Left cardiac atrium (tissue), 4 donors: ENCODE measurements at places on chromosomes 7 and 10. TPM values are rescaled to one million over a fixed set of nuclear protein-coding genes. Genes with fewer than 3 reads are reported as not detected.

DNA sequence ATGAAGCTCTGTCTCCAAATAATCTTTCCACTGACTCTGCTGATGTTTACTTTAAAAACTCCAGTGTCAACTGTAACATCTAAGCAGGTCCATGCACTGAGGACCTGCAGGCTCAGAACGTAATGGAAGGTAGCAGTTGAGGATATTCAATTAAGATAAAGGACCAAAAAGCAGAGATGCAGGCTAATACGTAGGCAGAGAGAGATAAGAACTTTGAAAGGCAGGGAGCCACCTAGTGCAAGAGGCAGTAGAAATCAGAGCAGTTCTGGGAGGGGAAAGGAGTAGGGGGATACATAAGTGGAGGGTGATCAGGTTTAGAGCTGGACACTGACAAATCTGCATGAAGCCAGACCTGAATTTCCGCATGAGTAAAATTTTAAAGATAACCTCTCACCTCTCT is 114.5 kb upstream of the POM121L12 start:
- no peak for DNase-seq

GRCh38 chr7:116377721-116378120 is 121.8 kb upstream of the CAV2 start:
- no peak for DNase-seq

DNA sequence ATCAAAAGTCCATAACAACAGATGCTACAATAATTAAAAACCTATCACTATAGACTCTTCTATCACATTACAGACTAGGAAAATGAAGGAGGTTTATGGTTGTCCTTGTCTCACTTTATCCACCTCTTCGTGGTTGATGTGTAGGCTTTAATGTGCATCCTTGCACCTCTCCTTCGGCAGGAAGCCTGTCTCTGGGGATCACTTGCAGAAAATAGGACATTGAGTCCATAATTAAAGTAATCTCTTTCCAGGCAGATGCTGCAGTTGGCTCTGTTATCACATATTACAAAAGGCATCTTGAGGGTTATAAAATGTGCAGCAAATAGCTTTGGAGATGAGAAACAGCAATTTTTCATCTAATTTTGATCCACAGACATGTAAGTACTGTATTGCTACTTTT is 168.4 kb downstream of the RELN start:
- no peak for DNase-seq

DNA sequence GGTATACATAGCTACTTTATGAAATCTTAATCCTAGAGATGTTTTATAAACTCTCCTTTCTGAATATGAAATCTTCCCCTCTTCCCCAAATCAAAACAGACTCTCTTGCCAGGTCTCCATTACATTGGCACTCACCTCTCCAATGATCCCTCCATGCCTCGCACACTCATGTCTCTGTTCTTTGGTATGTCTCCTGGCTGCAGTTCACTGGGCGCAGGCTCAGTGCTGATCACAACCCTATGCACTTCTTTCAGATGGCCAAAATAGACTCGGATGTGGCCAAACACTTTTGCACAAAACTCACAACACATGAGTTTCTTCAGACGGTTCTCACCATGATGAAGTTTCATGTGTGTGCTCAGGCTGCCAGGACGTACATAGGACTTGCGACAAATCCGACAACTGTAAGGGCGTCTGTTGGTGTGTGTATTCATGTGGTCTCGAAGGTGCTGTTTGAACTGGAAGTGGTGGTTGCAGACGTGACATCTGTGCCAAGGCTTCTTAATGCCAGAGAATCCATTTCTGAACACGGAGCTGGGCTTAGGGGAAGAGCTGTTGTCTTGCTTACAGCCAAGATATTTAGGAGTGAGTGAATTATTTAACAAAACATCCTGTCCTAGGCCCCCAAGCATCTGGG is 183.2 kb downstream of the ZNF438 start:
- DNase-seq, result no peak

DNA sequence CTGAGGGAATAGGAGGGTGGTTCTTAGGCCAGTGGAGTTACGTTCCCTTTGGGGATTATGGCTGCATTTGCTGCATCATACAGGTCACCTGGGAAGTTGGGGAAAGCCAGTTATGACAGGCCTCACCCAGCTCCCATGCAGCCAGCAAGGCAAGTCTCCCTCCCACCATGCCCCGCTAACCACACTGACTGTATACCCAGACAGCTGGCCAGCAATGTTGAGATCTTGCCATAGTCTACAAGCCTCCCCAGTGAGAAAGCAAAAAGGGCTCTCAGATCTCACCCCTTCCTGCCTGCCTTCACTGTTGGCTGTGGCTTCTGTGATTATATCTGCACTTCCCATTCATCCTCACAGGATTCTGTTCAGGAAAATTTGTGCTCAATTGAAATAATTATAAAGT is 133.3 kb upstream of the HGF start:
- no peak for DNase-seq

DNA sequence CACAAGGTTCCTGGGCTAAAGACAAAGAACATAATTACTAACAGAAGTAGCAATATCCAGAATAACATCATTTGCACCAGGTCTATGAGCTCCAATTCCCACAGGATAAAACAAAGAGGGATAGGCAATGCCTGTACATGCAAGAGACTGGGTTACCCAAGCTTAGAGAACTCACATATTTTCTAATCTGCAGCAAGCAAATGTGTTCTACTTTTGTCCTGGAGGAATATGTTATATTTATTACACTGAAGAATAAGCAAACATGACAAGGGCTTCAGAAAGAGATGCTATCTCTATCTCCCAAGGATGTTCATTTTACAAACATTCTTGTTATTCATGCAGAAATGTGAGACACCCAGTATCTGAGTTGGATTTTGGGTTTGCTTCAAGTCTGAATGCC is 118.6 kb downstream of the MDFIC start:
- DNase-seq, result no peak

- DNase-seq, result no peak
These were observed 575.0 kb upstream of the LRRTM3 start for GRCh38 chr10:66350622-66351399.

GRCh38 chr7:2612445-2613097 is 19.2 kb upstream of the TTYH3 start:
- DNase-seq, result no peak

DNA sequence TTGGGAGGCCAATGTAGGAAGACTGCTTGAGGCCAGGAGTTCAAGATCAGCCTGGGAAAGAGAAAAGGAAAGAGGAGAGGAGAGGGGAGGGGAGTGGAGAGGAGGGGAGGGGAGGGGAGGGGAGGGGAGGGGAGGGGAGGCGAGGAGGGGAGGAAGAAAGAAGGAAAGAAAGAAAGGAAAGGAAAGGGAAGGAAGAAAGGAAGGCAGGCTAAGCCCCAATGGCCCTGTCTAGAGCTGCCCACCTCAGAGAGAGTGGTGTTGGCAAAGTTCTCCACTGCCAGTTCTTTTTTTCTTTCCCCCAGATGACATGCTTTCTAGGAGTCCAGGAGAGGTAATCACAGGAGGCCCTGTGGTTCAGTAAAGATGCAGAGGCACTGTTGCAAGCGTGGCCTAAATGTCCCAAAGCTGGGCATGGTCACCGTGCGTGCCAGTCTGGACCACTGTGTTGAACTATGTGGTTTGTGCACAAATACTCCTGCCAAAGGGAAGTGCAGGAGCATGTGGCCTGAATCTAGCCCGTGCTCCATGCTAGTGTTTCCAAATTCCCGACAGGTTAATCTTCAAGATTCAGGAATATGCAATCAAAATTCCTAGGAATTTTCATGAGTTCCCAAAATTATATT is 39.7 kb downstream of the ODAD2 start:
- DNase-seq, result no peak

GRCh38 chr7:94655848-94656657 is at the start of gene SGCE:
Gene SGCE, minus strand, starts transcription at chr7:94656133. Its CDS starts 35 bp downstream, at chr7:94656098.
- DNase-seq, result peak; percentile 67

- DNase-seq, result no peak
These were observed 28.0 kb upstream of the COBL start for GRCh38 chr7:51344406-51345138.

DNA sequence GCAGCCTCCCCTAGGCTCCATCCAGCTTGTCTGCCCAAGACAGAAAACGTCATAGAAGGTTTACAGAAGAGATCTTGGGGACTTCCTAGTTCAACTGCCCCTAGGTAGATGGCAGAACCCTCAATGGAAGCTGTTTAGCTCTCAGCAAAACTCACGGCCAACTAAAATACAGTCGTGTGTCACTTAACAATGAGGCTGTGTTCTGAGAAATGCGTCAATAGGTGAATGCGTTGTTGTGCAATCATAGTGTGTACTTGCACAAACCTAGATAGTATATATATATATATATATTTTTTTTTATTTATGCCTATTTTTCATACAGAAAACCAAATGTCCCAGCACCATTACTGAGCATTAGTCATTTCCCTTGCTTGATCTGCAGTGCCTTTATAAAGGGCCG is 100.4 kb upstream of the SH2B2 start:
- DNase-seq, result no peak

DNA sequence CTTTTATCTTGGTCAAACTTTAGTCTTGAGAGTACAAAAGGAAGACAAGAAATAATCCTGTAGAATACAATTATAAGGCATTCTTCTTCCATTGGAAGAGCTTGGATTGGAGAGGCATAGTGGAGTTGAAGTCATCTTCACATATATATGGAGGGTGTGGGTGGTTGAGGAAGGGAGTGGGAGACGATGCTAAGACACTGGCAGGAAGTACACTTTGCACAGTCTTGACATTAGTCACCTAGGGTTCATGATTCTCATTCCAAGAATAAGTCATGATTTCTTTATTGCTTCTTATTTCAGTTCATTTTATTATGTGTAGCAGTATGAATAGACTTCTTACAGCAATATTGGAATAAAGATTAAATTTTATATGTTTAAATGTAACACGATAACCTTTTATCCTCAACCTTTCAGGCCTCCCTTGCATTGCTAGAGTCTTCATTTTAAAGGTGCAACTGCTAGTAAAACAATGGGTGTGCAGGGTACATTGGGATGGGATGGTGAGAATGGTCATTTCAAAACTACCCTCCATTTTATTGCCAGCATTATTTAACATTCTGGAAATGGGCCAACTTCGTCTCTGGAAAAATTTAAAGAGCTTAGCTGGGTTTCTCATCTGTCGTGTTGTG is 12.3 kb upstream of the SLC26A3 start:
- DNase-seq, result no peak

- no peak for DNase-seq
These were observed 330.3 kb upstream of the NPSR1 start for GRCh38 chr7:34327681-34328080.

DNA sequence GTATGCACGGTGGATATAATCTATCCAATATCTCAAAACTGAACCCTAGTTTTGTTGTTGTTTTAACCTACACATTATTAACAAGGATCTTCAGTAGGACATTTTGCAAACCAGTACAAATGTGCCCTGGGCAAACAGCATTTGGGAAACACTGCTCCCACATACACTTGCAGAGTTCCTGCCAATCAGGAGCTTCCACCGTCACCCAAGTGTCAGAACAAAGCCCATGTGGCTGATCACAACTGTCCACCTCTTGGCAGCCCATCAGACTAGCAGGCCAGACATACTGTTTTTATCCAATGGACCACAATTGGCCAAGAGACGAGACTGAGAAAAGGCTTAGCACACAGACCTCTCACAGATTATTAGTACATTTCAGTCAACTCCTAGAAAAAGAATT is 200.4 kb downstream of the FAM107B start:
- no peak for DNase-seq

DNA sequence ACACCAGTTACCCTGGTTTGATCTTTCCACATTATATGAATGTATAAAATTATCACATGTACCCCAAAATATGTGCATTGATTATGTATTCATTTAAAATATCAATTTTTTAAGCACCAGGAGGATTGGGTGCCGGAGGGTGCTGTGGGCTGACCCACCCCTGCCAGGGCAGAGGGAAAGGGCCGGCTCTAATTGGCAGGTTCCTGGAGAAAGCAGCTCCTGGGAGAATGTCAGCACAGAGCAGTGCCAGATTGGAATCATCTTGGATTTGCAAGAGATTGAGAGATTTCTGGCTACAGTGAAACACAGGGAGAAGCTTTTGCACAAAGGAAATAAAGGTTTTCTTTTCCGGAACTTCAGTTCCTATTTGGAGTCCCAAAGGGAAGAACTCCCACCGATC is 264.4 kb upstream of the TCERG1L start:
- DNase-seq, result no peak

- DNase-seq, result no peak
These were observed 5.5 kb downstream of the ARID5B start for GRCh38 chr10:61907011-61907410.

GRCh38 chr7:71612911-71613310 is 481.0 kb downstream of the GALNT17 start:
- DNase-seq, result no peak

GRCh38 chr10:74150204-74150989 is at the start of gene AP3M1:
Gene AP3M1, minus strand, starts transcription at chr10:74150828. Its CDS starts 12,449 bp downstream, at chr10:74138379.
- DNase-seq, result peak; percentile 88

- no peak for DNase-seq
These were observed 3.4 kb downstream of the TNRC18 start for GRCh38 chr7:5420067-5420880.

- no peak for DNase-seq
These were observed 44.5 kb upstream of the STK17A start for GRCh38 chr7:43538404-43538771.

AKR1D1 gene
- total RNA-seq, result not detected

CCL24 gene
- total RNA-seq, result not detected

RBM20 gene
- 37.2 TPM for total RNA-seq

ADIRF gene
- total RNA-seq, result 269 TPM

PIP4K2A gene
- total RNA-seq, result 21.1 TPM

GOLGA7B gene
- total RNA-seq, result 3.5 TPM

NME8 gene
- not detected for total RNA-seq

PIP gene
- total RNA-seq, result not detected

PNLIP gene
- not detected for total RNA-seq
